ENCODE measurements at places on chromosomes 4 and X.

- no peak for DNase-seq
- H3K4me3 ChIP-seq, result no peak overlapping the region
- H3K27me3 ChIP-seq, result no peaks in the 10 kb centered on the region
- no peaks in the 10 kb centered on the region for H3K36me3 ChIP-seq
Observed at GRCh38 chr4:41701983-41702382, 46.5 kb downstream of the PHOX2B start.

DNA sequence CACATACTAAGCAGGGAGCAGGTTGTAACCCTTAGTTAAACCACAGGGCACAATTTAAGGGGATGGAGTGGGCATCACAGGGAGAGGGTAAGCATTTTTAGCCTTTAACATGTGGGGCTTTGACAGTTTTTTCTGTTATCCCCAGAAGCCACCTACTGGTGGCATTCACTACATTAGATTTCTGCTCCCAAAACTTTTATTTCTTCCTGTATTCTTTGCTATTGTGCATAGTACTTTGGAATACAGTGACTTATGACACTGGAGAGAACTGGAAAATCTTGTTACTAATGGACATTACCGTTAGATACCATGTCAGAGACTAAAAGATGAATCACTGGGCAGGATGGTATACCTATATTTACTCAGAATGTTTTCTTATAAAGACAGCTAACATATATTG, 7.3 kb downstream of the TRIM75 start:
- no peaks in the 10 kb centered on the region for H3K36me3 ChIP-seq
- no peaks in the 10 kb centered on the region for H3K27me3 ChIP-seq
- no peak overlapping the region for H3K4me3 ChIP-seq
- DNase-seq, result no peak

- H3K4me3 ChIP-seq, result no peak overlapping the region
- H3K4me1 ChIP-seq, result no peaks in the 10 kb centered on the region
- H3K36me3 ChIP-seq, result no peaks in the 10 kb centered on the region
- no peak overlapping the region for H3K27ac ChIP-seq
Observed at GRCh38 chr4:14528918-14529317, 473.4 kb upstream of the CPEB2 start.

DNA sequence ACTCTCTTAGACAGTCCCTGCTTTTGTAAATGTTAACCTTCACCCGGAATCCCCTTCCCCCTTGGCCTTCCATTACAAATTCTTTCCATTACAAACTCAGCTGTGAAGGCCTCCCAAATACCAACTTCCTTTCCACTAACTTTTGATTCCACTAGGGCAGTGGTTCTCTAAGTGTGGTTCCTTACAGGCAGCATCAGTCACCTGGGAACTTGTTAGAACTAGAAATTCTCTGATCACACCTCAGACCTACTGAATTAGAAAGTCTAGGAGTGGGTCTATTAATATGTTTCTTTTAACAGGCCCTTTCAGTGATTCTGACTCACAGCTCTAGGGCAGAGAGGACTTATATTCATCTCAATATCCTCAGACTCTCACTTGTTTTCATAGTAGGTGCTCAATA, 19.0 kb upstream of the MRPL1 start:
- no peak overlapping the region for H3K27ac ChIP-seq
- H3K27me3 ChIP-seq, result no peaks in the 10 kb centered on the region
- H3K4me1 ChIP-seq, result no peaks in the 10 kb centered on the region
- no peak for DNase-seq
- H3K4me3 ChIP-seq, result no peak overlapping the region

DNA sequence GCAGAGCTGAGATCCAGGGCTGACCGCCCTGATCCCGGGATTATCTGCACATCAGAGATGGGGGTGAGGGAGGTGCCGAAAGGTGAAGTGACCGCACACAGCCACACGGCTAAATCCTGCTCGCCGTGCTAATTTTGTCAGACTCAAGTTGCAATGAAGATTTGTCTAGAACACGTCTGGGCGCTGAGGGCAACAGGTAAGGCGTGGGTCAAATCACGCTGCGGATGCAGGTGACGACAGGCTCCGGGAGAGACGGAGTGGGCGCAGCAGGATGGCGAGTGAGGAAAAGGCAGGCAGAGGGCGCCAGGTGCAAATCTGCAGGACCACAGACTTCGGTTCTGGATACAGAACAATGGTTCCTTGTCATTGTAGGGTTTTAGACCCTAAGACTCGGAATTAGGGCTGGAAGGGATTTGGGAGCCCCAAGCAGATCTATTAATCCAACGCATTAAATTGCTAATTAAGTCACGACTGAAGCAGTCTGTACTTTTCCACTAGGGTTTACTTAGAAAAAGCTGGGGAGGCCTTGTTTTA, 1.9 kb upstream of the TBC1D14 start:
- no peaks in the 10 kb centered on the region for H3K27me3 ChIP-seq
- peaks cover 31% of the 10 kb centered on the region for H3K4me1 ChIP-seq
- no peak overlapping the region for H3K4me3 ChIP-seq
- no peak overlapping the region for H3K27ac ChIP-seq
- no peaks in the 10 kb centered on the region for H3K36me3 ChIP-seq
- peak; percentile 50 for DNase-seq

- H3K27me3 ChIP-seq, result no peaks in the 10 kb centered on the region
- no peak overlapping the region for H3K4me3 ChIP-seq
- no peak for DNase-seq
- H3K36me3 ChIP-seq, result no peaks in the 10 kb centered on the region
Observed at GRCh38 chrX:123217077-123217476, 33.0 kb downstream of the GRIA3 start.

- no peaks in the 10 kb centered on the region for H3K27me3 ChIP-seq
- H3K4me3 ChIP-seq, result no peak overlapping the region
- DNase-seq, result no peak
Observed at GRCh38 chr4:76733068-76733771, 164.7 kb downstream of the SOWAHB start.

- H3K36me3 ChIP-seq, result no peaks in the 10 kb centered on the region
- DNase-seq, result no peak
- no peak overlapping the region for H3K27ac ChIP-seq
Observed at GRCh38 chrX:103883533-103883932, 51.5 kb upstream of the RAB9B start.

DNA sequence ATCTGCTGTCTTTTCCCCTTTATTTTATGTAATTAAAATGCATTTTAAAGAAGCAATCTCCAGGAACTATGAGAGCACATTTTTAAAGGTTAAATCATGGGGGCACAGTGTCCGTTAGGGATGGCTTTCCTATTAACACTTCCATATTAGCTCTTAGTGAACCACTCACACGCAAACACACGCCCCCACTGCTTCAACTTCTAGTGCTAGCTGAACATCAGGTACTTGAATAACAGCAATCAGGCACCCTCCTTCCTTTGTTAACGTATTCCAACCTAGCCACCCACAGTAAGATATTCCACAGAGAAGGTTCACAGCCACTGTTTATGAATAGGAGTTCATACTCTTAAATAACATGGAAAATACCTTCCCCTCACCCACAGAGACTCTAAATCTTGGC, 9.3 kb downstream of the TMEM255A start:
- H3K4me1 ChIP-seq, result peaks cover 37% of the 10 kb centered on the region
- H3K27ac ChIP-seq, result peak overlapping the region; percentile 22
- peak overlapping the region; percentile 40 for H3K4me3 ChIP-seq
- no peaks in the 10 kb centered on the region for H3K27me3 ChIP-seq
- no peaks in the 10 kb centered on the region for H3K36me3 ChIP-seq

DNA sequence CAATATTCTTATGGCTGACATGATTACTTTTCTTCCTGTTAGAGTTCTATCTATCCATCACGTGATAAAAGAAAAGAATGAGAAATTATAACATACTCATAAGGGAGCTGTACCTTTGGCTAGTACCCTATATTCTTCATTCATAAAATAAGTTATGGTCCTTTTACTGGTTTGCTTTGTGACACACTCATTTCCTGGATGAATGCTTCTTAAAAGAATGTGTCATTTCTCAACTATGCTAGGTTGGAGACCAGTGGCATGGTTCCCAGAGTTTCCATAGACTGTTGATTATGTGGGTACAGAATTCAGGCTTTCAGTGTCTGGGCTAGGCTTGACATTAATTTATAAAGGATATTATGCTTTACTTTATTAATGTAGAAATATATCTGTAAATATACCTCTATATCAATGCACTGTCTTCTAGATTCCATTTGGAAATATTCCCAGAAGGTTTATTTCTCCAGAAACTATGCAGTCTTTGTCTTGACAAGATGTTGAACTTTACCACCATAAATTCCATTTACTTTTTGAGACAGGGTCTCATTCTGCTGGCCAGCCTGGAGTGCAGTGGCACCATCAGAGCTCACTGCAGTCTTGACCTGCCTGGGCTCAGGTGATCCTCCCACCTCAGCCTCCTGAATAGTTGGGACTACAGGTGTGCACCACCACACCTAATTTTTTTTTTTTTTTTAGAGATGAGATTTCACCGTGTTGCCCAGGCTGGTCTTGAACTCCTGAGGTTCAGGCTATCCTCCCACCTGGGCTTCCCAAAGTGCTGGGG, 23.8 kb downstream of the NUDT6 start:
- H3K27me3 ChIP-seq, result no peaks in the 10 kb centered on the region
- H3K36me3 ChIP-seq, result no peaks in the 10 kb centered on the region
- H3K4me3 ChIP-seq, result no peak overlapping the region

GRCh38 chrX:444305-444704, 57.6 kb upstream of the PPP2R3B start:
- DNase-seq, result no peak
- H3K27ac ChIP-seq, result no peak overlapping the region
- H3K27me3 ChIP-seq, result no peaks in the 10 kb centered on the region
- H3K4me3 ChIP-seq, result no peak overlapping the region

DNA sequence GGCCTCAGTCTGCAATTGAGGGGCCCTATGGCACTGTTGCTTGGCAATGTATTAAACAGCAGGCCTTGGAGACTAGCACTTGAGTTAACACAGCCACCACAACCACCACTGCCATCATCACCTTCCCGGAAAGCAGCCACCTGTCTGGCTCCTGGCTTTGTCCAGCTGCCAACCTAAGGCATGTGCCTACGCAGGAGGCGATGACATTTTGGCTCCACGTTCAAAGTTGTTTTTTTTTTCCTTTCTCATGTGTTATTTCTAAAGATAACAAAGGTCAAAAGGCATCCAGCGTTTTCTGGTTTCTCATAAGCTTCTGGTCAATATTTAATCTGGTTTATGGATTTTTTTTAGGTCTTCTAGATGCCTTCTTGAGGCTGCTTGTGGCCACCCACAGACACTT, 7.5 kb downstream of the CLDN2 start:
- no peak overlapping the region for H3K4me3 ChIP-seq
- no peaks in the 10 kb centered on the region for H3K36me3 ChIP-seq
- DNase-seq, result no peak
- no peaks in the 10 kb centered on the region for H3K4me1 ChIP-seq

DNA sequence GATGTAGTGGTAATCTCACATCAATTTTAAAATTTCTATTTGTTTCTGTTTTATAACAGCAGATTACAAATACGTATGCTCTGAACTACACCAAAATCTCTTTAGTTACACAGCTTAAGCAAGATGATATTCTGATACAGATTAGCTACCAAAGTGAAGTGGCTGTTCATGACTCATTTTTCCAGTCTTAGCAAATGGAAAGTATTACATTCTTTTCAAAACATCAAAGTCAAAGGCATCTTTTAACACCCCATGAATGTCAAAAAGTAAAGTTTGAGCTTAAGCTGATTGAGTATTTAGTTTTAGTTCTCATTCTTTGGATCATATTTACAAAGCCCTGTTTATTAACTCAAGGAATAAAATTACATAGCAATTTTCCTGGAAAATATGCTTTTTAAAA, 6.6 kb upstream of the HPGDS start:
- no peak overlapping the region for H3K27ac ChIP-seq
- no peak overlapping the region for H3K4me3 ChIP-seq
- no peak for DNase-seq
- peaks cover 10% of the 10 kb centered on the region for H3K27me3 ChIP-seq
- H3K4me1 ChIP-seq, result no peaks in the 10 kb centered on the region
- H3K36me3 ChIP-seq, result no peaks in the 10 kb centered on the region

DNA sequence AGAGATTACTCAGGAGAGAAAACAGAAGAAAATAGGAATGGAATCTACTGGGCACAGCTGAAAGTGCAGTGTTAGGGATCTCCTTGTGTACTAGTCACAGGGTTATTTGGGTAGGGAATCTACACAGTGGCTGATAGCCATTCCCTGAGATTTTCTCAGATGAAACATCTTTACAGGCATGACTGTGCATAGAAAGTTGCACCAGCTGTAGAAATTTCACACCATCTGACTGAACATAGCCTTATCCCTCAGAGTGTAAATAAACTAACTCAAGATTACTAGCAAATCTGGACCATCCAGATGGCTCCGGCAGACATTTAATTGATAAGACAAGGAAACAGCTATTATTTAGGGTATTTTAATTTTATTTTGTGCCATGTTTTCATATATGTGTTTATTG, 2053.5 kb upstream of the TENM3 start:
- H3K27me3 ChIP-seq, result no peaks in the 10 kb centered on the region
- no peak overlapping the region for H3K27ac ChIP-seq
- H3K4me1 ChIP-seq, result no peaks in the 10 kb centered on the region
- H3K36me3 ChIP-seq, result no peaks in the 10 kb centered on the region

DNA sequence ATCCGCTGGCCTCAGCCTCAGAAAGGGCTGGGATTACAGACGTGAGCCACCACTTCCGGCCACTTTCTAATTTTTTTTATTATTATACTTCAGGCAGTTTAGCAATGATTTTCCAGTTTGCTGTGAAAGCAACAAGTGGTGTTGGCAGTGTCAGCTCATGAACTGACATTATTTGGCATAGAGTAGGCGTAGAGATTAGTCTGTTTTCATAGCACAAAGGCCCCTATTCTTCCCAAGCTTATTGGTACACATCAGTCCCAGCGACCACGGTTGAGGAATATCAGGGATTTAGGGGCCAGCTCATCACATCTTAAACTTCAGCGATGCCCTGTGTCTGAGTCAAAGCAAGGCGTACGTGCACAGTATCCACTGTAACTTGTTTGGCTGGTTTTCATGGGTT, 53.0 kb upstream of the RASSF6 start:
- H3K4me1 ChIP-seq, result no peaks in the 10 kb centered on the region
- H3K27me3 ChIP-seq, result no peaks in the 10 kb centered on the region
- H3K27ac ChIP-seq, result no peak overlapping the region
- H3K4me3 ChIP-seq, result no peak overlapping the region
- H3K36me3 ChIP-seq, result no peaks in the 10 kb centered on the region

- H3K27ac ChIP-seq, result no peak overlapping the region
- H3K27me3 ChIP-seq, result no peaks in the 10 kb centered on the region
- no peaks in the 10 kb centered on the region for H3K36me3 ChIP-seq
- H3K4me1 ChIP-seq, result peaks cover 7% of the 10 kb centered on the region
Observed at GRCh38 chr4:25936696-25937095, 22.7 kb downstream of the SMIM20 start.

DNA sequence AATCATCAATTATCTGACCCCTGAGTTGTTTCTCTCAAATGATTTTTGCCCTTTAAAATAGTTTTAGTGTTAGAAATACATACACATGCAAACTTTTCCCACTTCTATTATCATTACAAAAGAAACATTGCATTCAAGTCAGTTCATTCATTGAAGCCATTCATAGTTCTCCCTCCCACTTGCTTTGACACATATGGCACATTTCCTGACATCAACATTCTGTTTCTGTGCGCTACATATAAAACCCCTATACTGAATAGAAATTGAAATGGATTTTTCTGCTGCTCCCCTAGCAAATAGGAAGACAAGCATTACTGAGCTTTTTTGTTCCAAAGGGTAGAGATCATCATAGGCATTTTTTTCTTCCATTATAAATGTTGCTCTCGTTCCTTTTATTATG, 497.9 kb upstream of the PCDH10 start:
- H3K4me3 ChIP-seq, result no peak overlapping the region
- no peaks in the 10 kb centered on the region for H3K4me1 ChIP-seq
- no peaks in the 10 kb centered on the region for H3K27me3 ChIP-seq
- H3K27ac ChIP-seq, result no peak overlapping the region

GRCh38 chr4:145234091-145234706, 53.8 kb upstream of the OTUD4 start:
- DNase-seq, result peak; percentile 59
- no peak overlapping the region for H3K27ac ChIP-seq
- no peak overlapping the region for H3K4me3 ChIP-seq
- H3K36me3 ChIP-seq, result no peaks in the 10 kb centered on the region
- no peaks in the 10 kb centered on the region for H3K4me1 ChIP-seq
